ENCODE measurements at places on chromosomes 7 and 10. TPM values are rescaled to one million over a fixed set of nuclear protein-coding genes. Genes with fewer than 3 reads are reported as not detected.

- DNase-seq, result no peak
These were observed 90.1 kb downstream of the KCNMA1 start for GRCh38 chr10:77547307-77548050.

DNA sequence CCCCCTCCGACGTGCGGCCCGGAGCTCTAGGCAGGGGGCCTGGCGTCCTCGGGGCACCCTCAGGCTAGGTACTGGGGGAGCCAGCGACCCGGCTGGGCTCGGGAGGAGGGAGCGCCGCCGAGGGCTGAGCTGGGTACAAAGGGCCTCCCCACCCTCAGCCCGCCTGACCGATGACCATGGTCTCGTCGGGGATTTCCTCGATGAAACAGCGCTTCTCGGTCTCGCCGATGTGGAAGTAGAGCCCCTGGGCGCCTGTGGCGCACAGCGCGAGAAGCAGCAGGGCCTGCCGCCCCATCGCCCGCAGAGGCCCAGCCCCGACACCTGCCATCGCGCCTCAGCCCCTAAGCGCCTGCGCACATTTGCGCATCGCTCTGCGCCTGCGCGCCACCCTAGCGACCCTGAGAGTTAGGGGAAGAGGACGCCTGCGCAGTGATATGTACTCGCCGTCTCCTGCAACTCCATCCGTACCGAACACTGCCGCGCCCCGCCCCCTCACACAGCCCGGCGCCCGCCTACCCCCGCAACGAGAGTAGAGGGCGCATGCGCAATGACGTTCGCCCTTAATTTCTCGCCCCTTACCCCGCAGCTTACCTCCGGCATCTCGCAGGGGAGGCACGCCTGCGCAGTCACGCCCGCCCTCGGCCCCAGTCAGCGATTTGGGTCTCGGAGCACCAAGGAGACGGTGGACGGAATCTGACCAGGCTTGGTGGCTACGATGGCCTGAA lies at the start of gene TMED4:
TSS of gene TMED4 (minus strand) at position 353 of the 725 bp plus-strand sequence. CDS start at position 328, 25 bp downstream.
- DNase-seq, result peak; percentile 99

DNA sequence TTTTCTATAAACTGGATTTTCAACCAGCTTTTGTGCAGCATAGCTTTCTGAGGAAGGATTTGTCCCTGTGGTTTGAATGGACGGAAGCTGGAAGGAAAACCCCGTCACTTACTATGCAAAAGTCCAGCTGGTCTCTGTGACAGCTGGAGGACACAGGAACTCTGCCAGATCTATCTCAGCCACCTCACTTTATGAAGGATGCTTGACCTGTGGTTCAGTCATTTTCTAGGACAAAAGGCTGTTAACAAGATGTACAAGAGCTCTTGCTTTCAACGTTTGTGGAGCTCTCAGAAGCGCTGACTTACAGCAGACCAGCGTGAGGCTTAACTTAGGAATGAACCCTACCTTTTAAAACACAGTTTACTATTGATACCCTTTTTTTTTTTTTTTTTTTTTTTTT lies 90.8 kb downstream of the CREM start:
- peak; percentile 23 for DNase-seq

DNA sequence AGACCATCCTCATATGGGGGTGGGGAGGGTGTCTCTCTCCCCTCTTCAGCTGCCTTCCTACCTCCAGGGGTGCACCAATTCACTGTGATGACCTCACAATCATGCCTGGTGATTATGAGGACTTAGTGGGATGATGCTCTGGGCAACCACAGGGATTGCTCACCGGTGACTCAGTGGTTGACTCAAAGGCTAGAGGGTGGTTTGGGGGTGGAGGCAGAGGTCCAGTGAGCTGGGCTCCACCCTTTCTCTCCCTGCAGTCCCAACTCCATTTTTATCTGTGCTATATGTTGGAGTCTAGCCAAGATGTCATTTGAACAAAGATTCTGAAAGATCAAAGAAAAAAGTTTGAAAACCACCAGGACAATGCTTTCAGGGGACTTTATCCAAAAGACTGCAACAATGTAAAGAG lies 286.9 kb downstream of the KCNMA1 start:
- no peak for DNase-seq

DNA sequence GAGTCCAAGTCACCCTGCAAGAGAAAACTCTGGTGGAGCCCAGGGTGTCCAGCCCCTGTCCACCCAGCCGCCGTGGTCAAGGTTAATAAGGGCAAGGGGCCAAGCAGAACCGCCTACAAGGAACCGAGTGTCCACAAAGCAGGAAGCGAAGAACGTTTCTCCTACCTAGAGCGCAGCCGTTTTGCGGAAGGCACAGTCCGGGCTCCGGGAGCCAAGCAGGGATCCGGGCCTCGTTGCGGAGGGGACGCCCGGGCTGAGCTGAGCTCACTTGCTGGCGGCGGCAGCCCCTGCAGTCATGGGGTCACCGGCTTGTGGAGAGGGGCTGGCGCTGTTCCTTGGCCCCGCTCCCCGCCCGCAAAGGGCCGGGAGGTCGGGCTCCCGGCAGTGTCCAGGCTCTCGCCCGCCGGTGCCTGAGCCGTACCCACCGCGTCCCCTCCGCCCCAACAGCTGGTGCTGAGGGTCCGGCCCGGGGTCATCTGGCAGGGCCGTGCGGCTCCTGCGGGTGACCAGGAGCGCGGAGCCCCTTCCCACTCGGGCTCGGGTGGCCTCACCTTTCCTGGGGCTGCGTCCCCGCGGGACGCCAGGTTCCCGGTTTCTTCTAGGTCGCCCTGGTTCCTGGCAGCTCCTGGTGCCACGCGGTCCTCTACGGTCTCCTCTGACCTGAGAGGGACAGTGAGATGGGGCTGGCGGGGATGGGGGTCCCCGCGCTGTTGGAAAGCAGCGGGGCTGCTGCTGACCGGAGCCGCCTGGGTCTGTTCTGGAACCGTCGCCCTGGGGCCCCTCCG lies 14.0 kb upstream of the ZNF273 start:
- DNase-seq, result no peak

- no peak for DNase-seq
These were observed 35.7 kb downstream of the MACROH2A2 start for GRCh38 chr10:70088308-70088698.

- DNase-seq, result no peak
These were observed 27.8 kb downstream of the COA1 start for GRCh38 chr7:43701500-43701854.

- DNase-seq, result no peak
These were observed 38.5 kb downstream of the MLLT10 start for GRCh38 chr10:21572578-21572977.

Gene NEUROD6
- 0.30 TPM for total RNA-seq

Gene ABHD11
- 8.0 TPM for total RNA-seq

DNA sequence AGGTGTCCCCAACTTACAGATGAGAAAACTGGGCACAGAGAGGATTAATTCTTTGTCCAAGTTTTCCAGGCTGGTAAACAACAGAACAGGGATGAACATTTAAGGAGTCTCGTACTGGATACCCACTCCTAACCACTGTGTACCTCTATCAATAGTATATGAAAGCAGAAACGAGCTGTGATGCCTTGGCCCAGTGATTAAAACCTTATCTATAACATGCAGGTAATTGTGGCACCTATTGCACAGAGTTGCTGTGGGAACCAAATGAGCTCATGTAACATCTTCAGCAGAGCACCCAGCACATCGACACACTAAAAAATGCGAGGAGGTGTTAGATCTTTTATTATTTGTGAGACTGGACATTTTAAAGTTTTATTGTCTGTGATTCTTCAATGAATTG lies 1.6 kb downstream of the TMEM273 start:
- DNase-seq, result no peak

GRCh38 chr10:61742812-61743211 lies 80.1 kb downstream of the CABCOCO1 start:
- no peak for DNase-seq

- DNase-seq, result no peak
These were observed 37.6 kb downstream of the VWA2 start for GRCh38 chr10:114276671-114277070.

Gene MORN4
- 5.4 TPM for total RNA-seq

GRCh38 chr10:69222157-69223027 lies 2.3 kb downstream of the HKDC1 start:
- DNase-seq, result no peak

- DNase-seq, result no peak
These were observed 85.0 kb downstream of the ZMIZ1 start for GRCh38 chr10:79153745-79154144.

DNA sequence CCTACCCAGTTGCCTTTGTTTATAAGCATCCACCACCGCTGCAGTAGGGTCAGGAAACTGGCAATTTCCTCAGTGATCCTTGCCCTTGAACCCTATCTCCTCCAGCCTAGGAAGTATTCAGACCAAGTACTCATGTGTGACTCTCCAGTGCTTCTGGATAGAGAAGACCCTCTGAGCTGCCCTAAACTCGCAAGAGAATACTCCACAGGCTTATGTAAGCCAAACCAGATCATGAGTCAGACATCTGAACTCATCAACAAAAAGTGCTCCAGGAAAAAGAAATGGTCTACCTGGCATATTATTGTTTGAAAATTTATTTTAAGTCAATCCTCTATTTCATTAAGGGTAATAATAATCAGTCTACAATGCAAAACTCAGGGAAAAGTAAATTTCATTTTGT lies 101.3 kb downstream of the KAT6B start:
- no peak for DNase-seq

Gene EPO
- not detected for total RNA-seq

DNA sequence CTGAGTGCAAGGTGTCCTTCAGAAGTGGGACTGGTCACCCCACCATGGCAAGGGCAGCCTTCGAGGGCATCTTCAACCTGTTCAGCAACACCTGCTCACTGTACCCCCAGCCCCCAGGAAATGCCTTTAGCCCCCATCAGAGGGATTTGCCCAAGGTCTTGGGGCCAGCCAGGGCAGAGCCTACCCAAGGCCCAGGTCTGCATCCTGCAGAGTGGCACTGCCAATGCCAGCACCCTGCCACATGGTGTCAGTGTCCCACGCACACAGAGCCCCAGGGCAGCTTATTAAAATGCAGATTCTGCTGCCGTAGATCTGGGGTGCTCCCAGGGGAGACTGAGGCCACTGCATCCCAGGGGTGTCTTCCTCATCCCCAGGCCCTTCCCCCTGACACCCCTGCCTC lies 106.2 kb upstream of the KCTD7 start:
- DNase-seq, result no peak

DNA sequence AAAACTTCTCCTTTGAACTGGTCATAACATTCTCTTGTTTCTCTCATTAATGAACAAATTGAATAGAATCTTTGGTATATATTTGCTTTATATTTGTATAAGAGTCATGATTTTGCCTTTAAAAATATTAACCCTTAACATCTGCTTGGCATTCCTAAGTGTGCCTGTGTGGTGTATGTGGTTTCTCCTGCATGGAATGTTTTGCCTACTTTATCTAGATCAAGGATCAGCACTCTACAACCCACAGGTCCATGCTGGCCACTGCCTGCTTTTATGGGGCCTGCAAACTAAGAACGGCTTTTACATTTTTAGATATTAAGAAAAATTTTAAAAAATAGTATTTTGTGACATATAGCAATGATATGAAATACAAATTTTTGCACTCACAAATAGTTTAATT lies 4.3 kb upstream of the LAMB4 start:
- no peak for DNase-seq

- no peak for DNase-seq
These were observed 298.5 kb downstream of the ELMO1 start for GRCh38 chr7:37150180-37150579.

- no peak for DNase-seq
These were observed 238.9 kb upstream of the GPR26 start for GRCh38 chr10:123427165-123427786.

Gene KAZALD1
- 17.7 TPM for total RNA-seq

Gene IRF5
- total RNA-seq, result 4.2 TPM

Gene POLR2J2
- total RNA-seq, result 3.6 TPM

GRCh38 chr10:91672021-91672608 lies 39.2 kb upstream of the PPP1R3C start:
- no peak for DNase-seq

Gene CYP26C1
- not detected for total RNA-seq

DNA sequence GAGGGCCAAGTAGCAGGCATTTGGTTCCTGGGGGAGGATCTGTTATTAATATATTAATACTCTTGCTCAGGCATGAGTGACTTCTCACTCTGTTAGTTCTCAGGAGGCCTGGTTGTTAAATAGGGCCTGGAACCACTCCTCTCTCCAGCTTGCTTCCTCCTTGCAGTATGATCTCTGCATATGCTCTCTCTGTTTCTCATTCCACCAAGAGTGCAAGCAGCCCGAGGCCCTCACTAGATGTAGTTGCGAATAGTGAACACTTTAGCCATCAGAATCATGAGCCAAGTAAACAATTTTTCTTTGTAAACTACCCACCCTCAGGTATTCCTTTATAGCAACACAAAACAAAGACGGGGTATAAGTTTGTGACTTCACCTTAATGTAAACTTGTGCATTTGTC lies 784.3 kb downstream of the DNAJB9 start:
- DNase-seq, result no peak

- DNase-seq, result no peak
These were observed 34.0 kb upstream of the DGKB start for GRCh38 chr7:14936554-14936953.

DNA sequence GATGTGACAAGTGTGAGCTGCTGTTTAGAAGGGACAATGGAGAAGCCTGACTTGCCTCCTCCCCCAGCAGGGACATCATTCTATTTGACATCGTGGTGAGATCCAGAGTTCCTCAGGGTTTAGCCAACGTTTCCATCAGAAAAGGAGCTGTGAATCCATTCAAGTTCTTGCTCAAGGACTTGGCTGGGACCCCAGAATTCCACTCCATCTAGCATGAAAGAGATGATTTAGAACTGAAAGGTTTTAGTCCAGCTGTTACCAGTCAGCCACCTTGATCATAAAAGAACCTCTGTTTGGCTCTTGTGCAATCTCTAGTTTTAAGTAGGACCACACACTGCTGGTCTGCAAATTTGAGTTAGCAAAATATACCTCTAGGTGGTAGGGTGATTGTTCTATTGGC lies 337.6 kb downstream of the FRMD4A start:
- peak; percentile 10 for DNase-seq

Gene XRCC2
- 3.6 TPM for total RNA-seq
